ENCODE measurements at places on chromosomes 7 and 10.

GRCh38 chr7:132001146-132001545 is 444.7 kb upstream of the PODXL start:
- no peak for DNase-seq

GRCh38 chr7:77759294-77759889 is 38.8 kb downstream of the TMEM60 start:
- DNase-seq = peak; percentile 57

DNA sequence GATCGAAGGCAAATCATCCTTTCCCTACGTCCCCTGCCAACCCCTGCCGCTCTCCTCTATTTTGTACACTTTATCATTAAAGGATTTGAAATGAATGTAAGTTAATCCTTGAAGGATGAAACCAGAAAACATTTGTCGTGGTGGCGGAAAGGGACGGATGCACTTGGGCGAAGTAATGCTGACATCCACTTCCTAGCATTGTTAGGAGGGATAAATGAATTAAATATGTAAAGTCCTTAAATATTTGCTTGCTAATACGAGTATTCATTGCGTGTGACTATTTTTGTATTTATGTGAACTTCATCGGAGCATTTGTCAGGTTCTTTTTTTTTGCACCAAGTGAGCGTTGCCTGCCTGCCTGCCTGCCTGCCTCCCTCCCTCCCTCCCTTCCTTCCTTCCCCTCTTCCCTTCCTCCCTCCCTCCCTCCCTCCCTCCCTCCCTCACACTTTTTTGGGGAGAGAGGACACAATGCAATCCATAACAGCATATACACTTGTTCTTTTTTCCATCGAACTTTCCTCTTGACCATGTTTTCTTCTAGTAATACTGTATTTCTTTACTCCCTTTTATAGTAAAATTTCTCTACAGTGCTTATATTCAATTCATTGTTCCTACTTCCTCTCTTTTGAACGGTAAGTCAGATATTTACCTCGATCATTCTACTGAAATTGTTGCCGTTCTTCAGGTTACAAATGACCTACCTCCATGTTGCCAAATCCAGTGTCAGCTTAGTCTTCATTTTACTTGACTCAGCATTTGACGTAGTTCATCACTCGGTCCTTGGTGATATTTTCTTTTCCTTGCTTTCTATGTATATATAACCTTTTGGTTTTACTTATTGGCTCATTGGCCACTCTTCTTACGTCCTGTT is 831 bp downstream of the CCDC7 start:
- DNase-seq = no peak

DNA sequence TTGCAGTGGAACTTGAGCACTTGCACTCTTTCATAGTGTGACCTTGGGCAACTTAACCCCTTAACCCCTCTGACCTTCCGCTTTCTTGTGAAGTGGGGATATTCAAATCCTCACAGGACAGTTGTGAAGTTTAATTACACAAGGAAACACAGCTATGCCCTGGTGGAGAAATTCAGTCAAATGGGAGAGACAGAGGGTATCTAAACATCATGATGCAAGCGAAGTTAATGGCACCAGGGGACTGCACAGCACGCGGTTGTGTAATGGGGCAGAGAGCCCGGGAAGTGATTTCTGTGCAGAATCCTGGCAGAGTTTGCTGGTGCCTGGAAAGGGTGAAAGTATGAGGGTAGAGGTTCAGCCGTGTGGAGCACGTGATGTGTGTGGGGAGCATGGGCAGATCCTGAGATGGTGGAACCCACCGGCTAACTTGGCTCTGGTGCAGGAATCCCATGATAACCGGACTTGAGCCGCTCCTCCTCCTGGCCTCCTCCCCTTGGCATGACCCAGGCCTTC is 51.7 kb downstream of the SNX10 start:
- DNase-seq = no peak

DNA sequence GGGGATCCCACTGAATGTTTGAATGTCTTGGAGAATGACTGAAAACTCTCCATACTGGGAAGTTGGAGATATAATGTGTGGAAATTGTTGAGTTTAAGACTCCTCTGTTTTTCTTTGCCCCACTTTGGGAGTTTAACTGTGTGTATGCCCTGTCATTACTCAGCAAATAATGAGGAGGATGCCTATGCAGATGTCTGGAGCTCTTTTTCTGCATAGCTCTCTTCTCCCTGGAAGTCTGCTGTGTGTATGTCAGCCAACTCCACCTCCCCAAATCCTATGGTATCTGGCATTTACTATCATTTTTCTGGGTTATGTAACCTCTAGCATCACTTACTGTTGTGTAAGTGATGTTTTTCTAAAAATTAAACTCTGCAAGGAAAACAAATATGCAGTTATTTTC is 122.2 kb downstream of the ANKRD7 start:
- no peak for DNase-seq

GRCh38 chr10:132650611-132651250 is 113.1 kb downstream of the INPP5A start:
- DNase-seq = no peak

GRCh38 chr7:5296611-5297226 is 14.0 kb downstream of the SLC29A4 start:
- peak; percentile 52 for DNase-seq

- DNase-seq = no peak
Observed at GRCh38 chr10:31404640-31405039, 85.6 kb downstream of the ZEB1 start.

DNA sequence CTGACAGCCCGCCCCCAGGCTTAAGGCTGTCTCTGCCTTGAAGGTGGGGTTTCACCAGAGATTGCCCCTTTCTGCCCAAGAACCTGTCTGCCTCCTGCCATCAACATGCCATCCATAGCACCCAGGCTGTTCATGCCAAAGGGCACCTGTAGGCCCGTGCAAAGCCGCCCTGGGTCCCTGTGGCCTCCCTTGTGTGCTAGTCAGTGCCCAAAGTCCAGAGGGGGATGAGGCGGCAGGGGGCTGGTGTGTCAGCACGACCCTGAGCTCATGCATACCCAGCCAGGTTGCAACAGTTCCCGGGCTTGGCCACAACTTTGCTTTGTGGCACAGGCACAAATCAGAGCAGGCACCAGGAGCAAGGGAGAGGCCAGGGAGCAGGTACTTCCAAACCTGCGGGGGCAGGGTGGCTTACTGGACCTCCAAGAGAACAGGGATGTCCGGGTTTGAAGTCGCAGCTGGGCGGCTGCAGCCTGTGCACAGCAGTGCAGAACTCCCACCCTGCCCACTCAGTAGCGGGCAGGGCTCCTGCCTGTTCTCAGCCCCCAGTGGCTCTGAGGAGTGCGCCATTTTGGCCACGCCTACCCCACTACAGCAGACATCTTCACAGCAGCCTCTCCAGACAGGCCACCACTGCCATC is 671.1 kb upstream of the GRM3 start:
- no peak for DNase-seq

GRCh38 chr7:130258494-130259078 is 8.1 kb upstream of the CPA2 start:
- DNase-seq = no peak

DNA sequence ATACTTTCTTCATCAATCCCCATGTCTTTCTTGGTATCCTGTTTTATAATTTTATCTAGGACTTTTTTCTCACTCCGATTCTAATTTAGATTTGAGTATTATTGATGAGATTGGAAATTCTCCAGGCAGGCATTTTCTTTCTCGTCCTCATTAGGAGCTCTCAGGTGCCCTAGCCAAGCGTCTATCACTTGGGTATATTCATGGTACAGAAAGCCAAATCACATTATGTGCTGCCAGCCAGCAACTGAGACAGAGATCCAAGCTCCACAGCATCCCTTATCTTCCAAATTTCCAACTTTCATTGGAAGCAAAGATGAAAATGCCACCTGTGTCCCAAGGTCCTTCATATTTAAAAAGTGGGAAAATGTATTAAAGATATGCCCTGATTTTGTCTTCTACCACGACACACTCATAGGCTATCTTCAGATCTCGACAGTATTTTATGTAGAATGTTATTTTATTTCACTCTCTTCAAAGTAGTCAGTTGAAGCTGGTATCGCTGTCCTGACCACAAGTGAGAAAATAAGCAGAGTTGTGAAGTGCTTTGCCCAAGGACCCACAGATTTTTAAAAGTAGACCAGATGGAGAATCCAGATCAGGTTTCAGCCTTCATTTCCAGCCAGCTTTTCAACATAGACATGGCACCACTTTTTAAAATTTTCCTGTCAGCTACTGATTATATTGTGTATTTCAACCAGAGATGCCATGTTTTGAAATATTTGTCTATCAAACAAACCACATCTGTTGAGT is 773.4 kb downstream of the CNTNAP2 start:
- DNase-seq = no peak

DNA sequence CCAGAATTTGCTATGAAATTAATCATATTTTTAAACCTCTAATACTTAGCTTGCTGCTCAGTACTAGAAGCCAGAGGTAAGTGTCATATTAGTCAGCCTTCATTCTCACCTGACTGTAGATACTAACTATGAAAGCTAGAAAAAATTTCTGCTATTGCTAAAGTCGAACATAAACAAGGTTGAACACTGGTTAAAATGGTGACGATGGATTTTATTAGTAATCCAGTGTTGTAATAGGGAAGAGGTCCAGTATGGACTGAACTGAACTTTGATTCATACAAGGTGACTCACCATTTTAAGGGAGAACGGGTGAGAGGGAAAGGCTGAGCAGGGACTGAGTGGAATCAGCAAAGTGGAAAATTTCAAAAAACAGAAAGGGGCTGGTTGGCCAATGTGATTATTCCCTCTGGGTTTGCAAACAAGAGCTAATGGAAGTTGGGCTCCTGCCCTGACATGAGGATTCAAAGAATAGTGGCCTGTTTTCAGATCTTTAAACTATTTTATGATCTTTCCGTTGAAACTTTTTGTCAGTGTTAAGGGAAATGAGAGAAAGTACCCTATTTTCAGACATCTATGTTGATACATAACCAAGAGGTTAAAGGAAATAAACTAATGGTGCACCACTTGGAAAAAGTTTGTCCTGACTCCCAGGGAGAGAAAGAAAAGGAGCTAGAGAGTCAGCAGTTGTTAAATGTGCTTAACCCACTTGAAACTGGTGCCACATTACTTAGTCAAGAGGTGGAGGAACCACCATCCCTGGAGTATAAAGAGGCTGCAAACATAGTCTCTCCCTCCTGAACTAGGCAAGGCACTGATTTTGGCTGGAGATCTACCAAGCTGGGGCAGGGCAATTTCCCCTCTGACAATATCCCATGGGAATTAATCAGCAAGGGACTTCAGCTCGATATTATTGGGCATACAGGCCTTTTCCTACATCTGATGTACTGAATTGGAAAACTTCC is 15.3 kb upstream of the AKR1C1 start:
- no peak for DNase-seq

- DNase-seq = no peak
Observed at GRCh38 chr10:61616611-61617010, 46.1 kb upstream of the CABCOCO1 start.

DNA sequence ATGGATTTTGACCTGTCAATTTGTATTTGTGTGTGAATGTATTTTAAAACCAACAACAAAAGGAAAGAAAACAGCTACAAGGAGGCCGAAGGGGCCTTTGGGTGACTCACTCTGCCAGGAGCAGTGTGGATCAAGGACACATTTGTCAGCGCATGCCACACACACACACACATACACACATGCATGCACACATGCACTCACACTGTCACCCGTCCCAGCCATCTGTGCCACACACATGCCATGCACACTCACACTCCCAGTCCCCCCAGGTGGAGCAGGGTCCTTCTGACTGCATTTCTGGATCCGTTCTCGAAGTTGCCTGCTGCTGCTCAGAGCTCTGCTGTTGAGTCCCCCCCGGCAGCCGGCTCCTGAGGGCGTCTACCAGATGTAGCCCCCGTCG is 26.0 kb downstream of the SPOCK2 start:
- no peak for DNase-seq

DNA sequence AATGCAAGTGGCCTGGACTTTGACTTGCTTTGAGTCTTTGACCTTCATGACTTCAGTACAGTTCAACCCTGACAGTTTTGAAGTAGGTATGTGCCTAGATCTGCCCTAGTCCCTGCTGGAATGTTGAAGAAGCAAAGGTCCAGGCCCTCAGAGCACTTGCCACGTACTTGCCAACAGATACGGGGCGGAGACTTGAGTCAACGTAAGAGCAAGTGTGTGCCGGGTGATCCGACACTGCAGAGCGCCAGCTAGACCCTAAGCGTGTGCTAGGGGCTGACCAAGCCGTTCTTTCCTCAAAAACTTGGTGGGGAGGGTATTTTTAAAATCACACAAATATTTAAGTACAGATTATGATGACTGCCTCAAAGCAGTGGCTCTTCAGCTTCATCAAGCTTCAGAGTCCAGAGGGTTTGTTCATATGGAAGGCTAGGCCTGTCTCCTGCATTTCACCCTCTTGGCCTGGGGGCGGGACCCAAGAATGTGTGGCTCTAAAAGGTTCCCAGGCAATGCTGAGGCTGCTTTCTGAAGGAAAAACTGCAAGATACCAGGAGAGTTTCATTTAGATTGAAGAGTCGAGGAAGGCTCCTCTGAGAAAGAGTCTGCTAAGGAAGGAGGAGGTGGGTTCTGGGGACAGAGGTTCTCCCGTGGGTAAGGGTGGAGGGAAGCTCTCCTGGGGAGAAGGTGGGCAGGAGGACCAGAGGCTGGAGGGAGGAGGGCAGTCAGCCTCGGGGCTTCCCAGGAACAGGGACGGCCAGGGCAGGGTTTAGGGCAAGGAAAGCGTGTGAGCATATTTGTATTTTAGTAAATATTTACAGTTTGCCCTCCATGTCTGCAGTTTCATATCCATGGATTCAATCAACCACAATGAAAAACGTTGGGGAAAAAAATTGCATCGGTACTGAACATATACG is 160.3 kb downstream of the EGFR start:
- DNase-seq = no peak

DNA sequence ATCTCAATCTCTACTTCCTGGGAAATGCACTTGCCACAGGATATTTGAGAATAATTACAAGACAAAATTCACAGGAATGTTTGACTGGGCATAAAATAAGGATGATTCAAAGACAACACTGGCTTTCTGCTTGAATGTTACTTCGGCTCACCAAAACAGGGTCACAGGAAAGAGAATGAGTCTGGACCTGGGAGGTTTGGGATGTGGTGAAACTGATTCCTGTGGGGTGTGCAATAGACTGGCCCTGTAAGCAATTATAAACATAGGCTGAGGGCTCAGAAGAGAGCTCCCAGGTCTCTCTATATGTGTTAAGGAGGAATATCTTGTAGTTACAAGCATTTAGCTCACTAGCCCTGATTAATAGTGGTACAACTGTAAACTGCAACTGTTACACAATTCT is 613.9 kb upstream of the CELF2 start:
- no peak for DNase-seq
